ENCODE measurements at places on chromosomes 3 and 15.

DNA sequence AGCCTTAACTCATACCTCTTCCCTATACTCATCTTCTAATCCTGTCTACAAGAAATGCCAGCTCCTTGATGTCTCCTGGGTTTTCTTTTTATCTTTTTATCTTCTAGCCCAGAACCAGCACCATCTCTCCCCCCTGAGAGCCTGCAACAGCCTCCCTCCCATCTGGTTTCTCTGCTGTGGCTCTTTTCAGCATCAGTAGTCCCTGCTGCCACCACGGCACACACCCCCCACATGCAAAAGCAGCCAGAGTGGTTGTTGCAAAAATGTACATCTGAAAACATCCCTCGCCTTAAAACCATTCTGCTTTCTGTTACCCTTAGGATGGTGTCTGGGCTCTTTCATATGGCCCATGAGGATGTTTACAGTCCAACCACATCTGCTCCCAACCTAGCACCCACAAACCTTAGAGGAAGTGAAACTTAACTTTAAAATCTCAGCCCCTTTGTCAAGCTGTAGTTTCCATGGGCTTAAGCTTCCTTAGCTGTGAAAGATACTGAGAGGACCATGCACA is 775 bp downstream of the TTC21A start:
- DNase-seq: no peak

DNA sequence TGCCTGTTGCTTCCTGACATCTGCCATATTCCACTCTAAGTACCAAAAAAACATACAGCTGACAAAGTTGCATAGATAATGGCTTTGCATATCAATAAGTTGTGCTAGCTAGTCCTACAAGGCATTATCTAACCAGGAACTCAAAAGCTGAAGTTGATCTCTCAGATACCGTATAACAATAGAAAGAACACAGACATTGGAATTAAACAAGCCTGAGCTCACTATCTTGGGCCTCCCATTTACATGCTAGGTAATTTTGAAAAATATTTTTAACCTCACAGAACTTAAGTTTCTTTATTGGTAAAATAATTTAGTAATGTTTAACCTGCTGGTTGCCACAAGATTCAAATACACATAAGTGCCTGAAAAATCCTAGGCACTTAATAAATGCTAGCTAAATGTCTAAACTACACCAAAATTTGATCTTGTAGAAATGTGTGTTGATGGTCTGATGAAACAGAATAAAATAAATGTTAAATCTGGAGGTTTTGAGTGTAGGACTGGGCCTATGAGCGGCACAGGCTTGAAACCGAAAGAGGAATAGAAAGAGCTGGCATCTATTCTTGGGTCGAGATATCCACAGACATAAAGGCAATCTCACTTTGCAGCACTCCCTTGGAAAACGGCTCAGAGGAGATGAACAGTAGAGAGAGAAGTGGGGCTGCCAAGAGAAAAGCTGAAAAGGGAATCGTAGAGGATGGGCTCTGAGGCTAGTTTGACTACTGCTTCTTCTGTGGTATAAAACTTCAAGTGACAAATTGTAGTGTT is 29.9 kb upstream of the TTC14 start:
- DNase-seq: no peak

GRCh38 chr15:73366766-73367623 is 1.8 kb downstream of the HCN4 start:
- DNase-seq: peak; percentile 60

- no peak for DNase-seq
Measured at GRCh38 chr3:164306042-164306441, 772.3 kb downstream of the SI start.

- no peak for DNase-seq
Measured at GRCh38 chr3:133256787-133257483, 142.9 kb upstream of the BFSP2 start.

DNA sequence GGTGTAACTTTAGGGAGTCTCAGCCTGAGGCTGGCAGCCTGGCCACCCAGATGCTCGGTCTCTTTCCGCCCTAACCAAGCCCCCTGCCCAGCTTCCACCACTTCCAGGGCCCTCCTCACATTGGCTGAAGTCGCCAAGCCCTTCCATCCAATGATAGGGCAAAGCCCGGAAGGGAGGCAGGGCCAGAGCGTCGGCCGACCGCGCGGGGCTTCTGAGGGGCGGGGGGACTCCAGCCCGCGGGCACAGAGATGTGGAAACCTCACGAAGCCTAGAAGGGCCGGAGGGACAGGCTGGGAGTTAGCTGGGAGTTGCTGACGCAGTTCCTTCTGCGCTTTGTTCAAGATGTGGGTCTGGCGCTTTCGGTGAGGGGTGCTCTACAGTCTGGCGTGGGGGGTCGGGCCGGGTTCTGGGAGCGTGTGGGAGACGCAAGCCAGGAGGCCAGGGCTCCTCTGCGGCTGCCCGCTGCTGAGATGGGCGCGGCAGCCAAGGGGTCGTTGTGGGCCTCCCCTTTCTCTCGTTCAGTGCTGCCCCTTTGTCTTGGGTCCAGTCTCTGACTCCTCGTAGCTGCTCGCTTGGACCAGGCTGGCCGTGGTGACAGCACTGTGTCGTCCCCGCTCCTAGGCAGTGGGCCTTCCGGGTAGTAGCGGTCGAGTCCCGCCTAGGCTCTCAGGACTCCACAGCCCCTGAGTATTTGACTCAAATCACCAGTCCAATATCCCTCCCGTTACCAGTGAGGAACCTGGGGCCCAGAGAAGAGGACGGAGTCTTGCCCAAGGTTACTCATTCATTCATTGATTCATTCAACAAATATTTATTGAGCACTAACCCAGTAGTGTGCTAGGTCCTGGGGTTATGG is at the start of gene ZNF660:
TSS of gene ZNF660 (plus strand) at position 319 of the 856 bp plus-strand sequence. CDS start 9,230 bp downstream, outside the sequence.
- DNase-seq: peak; percentile 89

GRCh38 chr3:5473471-5473870 is 286.0 kb downstream of the EDEM1 start:
- DNase-seq: no peak

DNA sequence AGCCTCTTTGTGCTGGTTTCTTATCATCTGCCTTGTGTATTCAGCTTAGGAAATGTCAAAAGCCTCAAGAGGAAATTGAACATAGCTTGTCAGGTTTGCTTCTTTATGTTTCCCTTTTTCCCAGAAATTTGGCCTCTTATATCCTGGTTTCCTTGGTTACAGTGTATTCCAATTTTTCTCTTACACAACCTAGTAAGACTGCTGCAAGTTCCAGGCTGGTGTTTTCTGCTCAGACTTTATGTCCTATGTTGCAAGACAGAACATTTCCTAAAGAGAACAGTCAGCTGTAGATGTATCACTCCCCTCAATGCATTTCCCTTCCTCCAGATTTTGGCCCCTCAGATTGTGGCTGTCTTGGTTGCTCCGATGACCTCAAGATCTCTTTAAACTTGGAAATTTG is 102.5 kb downstream of the SH3GL3 start:
- no peak for DNase-seq

DNA sequence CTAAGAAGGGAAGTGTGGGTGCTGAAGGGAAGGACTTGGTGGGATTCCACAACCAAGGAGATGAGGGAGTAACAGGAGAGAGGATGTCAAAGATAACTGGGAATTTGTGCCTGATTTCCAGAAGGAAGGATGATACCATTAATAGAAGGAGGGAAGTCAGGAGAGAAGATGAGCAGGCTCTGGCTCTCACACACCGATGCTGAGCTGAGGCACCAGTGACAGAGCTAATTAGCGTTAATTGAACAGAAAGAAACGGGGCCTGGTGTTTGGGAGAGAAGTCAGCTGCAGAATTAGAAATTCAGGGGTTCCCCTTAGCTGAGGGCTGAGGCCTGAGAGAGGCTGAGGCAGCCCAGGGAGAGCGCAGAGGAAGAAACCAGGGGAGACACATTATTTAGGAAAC is 11.9 kb upstream of the PDIA5 start:
- DNase-seq: no peak

DNA sequence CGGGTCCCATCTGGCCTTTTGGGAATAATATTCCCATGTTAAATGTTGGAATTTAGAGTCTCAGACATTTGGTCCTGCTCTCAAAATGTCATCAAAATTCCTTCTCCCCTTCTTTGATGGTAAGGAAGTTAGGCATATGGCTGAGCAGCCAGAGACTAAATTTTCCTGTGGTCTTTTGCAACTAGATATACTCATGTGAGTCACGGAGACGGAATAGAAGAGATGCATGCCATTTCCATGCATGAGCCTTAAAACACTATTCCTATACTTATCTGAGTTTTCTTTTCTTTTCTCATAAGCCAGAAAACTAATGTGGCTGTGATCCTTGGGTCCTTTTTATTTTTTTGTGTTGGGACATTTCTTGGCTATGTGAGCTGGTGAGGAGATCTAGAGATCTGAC is 105.3 kb downstream of the NR2F2 start:
- DNase-seq: no peak

- no peak for DNase-seq
Measured at GRCh38 chr3:59774000-59774399, 724.2 kb upstream of the CFAP20DC start.

DNA sequence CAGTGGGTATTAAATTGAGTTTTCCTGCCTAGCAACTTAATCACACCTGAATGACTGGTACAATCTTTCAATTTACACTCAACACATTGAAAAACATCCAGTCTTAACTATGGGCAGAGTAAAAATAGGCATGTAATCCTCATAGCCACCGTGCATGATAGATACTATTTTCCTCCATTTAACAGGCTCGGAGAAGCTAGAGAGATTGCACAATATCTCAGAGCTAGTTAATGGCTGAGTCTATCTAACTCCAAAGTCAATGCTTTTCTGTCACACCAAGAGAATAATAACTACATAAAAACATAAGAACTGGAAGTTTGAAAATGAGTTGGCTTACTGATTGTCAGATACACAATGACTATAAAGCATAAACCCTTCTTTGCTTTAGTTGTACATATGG is 36.8 kb downstream of the LSAMP start:
- no peak for DNase-seq

DNA sequence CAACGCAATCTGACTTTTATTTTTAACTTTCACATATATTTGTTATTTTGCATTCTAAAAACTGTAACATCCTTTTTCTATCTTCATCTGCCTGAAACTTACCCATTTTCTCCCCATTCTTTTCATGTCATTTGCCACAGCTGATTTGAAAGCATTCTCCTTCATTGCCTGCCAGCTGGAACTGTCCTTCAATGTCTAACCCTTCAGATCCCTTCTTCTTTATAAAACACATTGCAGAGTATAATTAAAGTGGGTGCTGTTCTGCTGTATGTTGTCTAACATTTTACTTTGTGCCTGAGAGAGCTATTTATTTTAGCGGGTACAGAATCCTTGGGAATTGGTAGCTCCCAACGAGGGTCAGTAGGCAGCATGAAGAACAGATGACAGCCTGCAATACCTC is 827.4 kb downstream of the IGSF11 start:
- DNase-seq: peak; percentile 61

- no peak for DNase-seq
Measured at GRCh38 chr3:61948699-61949305, 387.4 kb downstream of the PTPRG start.

GRCh38 chr3:169552533-169552932 is 111.0 kb downstream of the MECOM start:
- DNase-seq: no peak

Data from NCI-H1417 (cell line).